Karpas-422 (cell line): ENCODE measurements at places on chromosomes 12 and 14. TPM values are rescaled to one million over a fixed set of nuclear protein-coding genes. Genes with fewer than 3 reads are reported as not detected.

GRCh38 chr12:1605129-1606020 is 11.0 kb upstream of the FBXL14 start:
- DNase-seq = peak; percentile 83

GRCh38 chr12:3961591-3961990 is 88.4 kb upstream of the PARP11 start:
- no peak for DNase-seq

DNA sequence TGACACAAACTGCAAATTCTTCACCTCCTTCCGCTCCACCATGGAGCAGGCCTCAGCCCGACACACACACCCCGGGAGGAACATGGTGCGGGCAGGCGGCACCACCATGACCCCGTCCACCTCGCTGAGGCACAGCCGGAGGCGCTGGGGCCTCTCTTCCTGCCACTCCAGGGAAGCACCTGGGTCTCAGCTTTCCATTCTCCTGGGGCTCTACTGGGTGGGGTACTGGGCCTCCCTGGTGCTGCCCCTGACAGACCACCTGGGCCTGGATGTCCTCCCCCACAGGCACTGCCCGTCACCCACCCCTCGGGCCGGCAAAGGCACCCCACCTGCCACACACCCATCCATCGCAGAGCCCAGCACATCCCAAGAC is 9.9 kb downstream of the AKT1 start:
- no peak for DNase-seq

Gene RILPL2
- 1.4 and 3.3 TPM in 2 replicates for total RNA-seq

Gene RD3L
- not detected in 2 replicates for total RNA-seq

- peak; percentile 39 for DNase-seq
Measured at GRCh38 chr14:70871863-70872677, 35.2 kb upstream of the PCNX1 start.

GRCh38 chr12:119089380-119090013 is 89.2 kb upstream of the HSPB8 start:
- DNase-seq = no peak
